ENCODE measurements at places on chromosomes 5 and 9. TPM values are rescaled to one million over a fixed set of nuclear protein-coding genes. Genes with fewer than 3 reads are reported as not detected.

Gene GRXCR2
- not detected for total RNA-seq

Gene GFPT2
- 66.0 TPM for total RNA-seq

Gene CDH9
- 0.18 TPM for total RNA-seq

Gene IL9
- not detected for total RNA-seq

Gene SLC1A1
- total RNA-seq: 36.4 TPM

Gene TIGD6
- 10.3 TPM for total RNA-seq

Gene SCGB3A1
- total RNA-seq: not detected

Gene SAXO1
- total RNA-seq: under 0.01 TPM

Gene PHYHD1
- total RNA-seq: 6.4 TPM

Gene LCN9
- total RNA-seq: not detected
